H4 (cell line): ENCODE measurements at places on chromosomes 13 and 19. TPM values are rescaled to one million over a fixed set of nuclear protein-coding genes. Genes with fewer than 3 reads are reported as not detected.
A peak's percentile ranks its signal among the peaks of the same experiment; 100 is the strongest.

DNA sequence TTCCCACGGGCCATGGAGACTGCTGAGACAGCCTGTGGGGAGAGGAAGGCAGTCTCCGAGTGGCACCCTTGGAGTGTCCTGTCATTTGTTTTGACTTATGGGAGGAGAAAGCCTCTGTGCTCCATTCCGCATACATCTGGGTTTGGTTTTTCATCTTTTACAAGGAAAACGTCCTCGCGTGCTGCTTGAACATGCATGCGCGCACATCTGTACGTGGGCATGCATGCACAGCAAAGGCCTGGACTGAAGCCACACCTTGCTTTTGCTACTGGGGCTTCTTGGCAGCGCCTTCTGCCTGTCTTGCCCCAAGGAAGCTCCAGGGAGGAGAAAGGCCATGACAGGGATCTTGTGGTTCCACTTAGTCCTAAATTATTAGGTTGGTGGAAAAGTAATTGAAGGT, 44.0 kb downstream of the SUGP2 start:
- DNase-seq: no peak

DNA sequence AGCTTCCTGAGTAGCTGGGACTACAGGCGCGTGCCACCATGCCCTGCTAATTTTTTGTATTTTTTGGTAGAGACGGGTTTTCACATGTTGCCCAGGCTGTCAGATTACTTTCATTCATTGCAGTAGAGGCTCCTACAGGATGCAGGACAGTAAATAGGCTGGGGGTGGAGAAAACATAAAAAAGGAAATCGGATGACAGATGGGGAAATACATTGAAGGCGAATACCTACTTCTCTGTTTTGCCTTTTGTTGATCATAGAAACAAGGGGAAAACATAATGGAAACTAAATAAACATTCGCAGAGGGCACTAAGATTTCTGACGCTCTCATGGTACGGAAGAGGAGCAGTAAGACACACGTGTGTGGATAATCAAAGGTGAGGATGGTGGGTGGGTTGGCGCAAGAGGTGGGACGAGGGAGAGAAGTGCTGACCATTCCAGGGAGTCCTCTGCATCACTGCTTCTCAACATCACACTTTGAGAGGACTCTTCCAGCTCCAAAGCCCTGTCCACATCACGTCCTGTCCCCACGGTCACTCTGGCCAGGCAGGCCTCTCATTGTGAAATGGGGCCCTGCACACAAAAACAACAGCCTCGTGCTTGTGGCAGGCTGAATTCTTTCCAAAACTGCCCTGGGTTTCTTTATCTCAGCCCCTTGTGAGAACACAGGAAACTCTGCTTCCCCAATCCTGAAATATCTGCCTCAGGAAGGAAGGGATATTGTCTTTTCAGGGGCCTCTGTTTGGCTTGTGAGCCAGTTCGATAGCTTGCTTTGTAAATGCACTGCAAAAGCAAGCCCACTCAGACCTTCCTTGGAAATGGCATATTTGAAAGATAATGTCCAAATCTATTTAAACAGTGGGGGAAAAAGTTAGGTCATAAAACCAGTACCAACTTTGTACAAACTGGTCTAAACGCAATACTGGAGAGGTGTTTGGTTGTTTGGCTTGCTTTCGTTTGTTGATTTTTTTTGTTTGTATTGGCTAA, 188.5 kb downstream of the FOXO1 start:
- DNase-seq: no peak

GRCh38 chr19:17889609-17890214, 18.0 kb downstream of the SLC5A5 start:
- DNase-seq: no peak

GRCh38 chr13:20159646-20160305, 1.1 kb downstream of the GJA3 start:
- no peak for DNase-seq

DNA sequence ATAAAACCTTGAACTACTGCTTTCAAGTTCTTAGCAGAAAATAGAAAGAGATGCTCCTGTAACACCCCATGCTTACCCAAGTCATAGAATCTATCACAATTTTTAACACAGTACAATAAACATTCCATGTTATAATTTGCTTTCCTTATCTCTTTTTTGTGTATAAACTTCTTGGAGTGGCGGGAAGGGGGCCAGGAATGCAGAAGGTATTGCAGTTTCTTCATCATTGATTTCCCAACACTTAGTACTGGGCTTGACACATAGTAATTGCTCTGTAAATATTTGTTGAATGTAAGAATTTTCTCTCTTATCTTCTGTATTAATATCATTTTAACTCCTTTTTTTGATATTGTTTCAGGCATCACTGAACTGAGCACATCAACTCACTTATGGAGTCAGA, 535.8 kb downstream of the KCTD12 start:
- DNase-seq: no peak

- no peak for DNase-seq
Observed at GRCh38 chr13:98272549-98272948, 95.5 kb upstream of the RNF113B start.

GRCh38 chr13:84630476-84630875, 748.2 kb upstream of the SLITRK1 start:
- DNase-seq: no peak

- DNase-seq: no peak
Observed at GRCh38 chr13:49908637-49909036, 27.5 kb downstream of the SPRYD7 start.

GRCh38 chr19:3897936-3898335, 17.5 kb downstream of the ATCAY start:
- no peak for DNase-seq

- no peak for DNase-seq
Observed at GRCh38 chr13:60689076-60689475, 292.1 kb downstream of the TDRD3 start.

- DNase-seq: no peak
Observed at GRCh38 chr13:36146511-36147269, 15.5 kb upstream of the DCLK1 start.

DNA sequence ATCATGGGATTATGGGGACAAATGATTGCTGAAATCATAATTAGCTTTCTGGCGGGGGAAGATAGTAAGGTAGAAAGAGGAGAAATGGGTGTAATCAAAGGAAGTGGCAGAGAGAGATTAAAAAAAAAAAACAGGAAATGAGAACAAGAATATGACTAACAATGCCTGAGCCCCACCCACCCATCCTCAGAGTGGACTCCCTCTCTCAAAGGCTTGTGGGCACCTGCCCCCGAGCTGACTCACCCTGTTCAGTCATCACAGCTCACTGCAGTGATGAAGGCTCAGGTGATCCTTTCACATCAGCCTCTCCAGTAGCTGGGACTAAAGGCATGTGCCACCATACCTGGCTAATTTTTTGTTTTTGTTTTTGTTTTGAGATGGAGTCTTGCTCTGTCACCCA, 26.4 kb upstream of the TPT1 start:
- peak; percentile 87 for DNase-seq

- DNase-seq: no peak
Observed at GRCh38 chr19:8567522-8568172, 9.6 kb downstream of the MYO1F start.

- DNase-seq: no peak
Observed at GRCh38 chr19:30488191-30488590, 116.0 kb downstream of the ZNF536 start.

DNA sequence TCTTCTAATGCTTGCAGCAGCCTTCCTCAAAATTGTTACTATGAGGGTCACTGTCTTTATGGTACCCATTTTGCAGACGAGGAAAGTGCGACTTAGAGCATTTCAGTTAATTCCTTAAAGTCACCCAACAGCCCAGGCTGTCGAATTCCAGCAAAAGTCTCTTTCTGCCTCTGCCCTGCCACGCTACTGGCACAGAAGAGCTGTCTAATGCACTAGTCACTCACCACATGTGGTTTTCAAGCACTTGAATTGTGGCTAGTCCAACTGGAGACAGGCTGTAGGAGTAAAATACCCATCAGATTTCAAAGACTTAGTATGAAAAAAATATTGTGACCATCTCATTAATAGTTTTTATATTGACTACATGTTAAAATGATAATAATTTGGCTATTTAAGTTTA, 1.7 kb downstream of the FPR1 start:
- peak; percentile 87 for DNase-seq

DNA sequence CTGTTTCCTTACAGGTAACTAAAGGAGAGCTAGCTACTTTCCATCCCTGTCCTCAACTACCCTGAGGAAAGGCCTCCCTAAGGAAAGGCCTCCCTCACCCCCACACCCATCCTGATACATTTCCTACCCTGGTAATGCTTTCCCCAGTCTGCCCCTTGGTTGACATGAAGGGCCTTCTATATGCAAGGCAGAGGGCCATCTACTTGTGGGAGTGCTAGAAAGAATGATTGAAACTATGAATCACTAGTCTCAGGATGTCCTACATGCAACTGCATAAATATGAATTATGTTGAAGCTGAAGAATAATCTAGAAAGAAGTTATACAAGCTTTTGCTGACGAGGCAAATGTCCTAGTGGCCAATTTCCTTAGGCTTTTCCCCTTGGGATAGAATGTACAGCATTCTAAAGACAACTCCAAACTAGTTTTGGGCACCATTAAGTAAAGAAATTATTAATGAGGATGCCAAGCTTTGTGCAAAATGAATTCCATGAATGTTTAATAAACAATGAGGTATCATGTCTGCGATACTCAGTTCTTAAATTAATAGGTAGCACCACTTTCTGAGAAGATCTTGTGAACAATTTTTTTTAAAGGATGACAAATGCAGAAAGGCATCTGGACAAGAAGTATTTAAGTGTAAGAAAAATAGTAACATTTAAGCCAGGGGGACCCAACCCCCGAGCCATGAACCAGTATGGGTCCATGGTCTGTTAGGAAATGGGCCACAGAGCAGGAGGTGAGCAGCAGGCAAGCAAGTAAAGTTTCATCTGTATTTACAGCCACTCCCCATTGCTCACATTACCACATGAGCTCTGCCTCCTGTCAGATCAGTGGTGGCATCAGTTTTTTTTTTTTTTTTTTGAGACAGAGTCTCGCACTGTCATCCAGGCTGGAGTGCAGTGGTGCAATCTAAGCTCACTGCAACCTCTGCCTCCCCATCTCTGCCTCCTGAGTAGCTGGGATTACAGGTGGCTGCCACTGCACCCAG, 223.0 kb downstream of the LHFPL6 start:
- DNase-seq: no peak

- no peak for DNase-seq
Observed at GRCh38 chr19:20165971-20166592, 932 bp upstream of the ZNF486 start.

DNA sequence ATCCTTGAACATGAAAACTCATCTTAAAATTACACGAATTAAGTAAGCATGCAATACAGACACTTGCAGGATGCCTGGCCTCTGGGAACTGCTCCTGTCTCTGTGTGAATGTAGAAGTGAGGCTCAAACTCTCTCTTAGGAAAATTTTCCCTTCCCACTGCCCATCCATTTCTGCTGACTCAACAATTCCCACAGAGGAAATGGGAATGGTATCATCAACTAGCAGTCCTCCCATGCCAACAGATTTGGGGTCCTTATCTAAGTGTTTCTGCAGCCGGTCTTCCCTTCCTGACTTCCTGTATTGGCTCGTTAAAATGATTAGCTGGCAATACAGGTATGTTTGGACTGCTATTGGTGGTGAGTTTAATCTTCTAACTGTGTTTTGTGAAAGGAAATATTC, 85.8 kb downstream of the DOCK9 start:
- DNase-seq: no peak

- DNase-seq: peak; percentile 9
Observed at GRCh38 chr19:23415561-23416191, 20.4 kb upstream of the ZNF91 start.

- DNase-seq: no peak
Observed at GRCh38 chr19:21587549-21587948, 82.1 kb downstream of the ZNF429 start.

GRCh38 chr19:16944626-16945363, 56.0 kb downstream of the F2RL3 start:
- DNase-seq: no peak

DNA sequence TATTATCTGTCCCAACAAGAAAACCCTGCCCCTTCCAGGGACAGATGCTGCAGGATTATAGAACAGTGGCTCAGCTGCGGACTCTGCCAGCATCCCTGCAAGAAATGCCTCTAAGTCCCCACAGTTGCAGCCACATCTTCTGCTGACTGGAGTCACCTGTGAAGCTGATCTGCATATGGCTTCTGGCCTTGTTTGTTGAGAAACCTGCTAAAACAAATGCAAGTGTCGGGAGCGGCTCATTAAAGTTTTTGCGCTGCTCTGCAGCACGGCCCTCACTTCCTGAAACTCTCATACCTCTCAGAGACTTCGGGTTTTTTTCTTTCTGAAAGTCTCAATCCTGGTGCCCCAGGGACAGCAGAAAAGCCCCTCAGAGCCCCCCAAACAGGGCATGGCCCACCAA, 725.0 kb downstream of the UQCRFS1 start:
- no peak for DNase-seq

DNA sequence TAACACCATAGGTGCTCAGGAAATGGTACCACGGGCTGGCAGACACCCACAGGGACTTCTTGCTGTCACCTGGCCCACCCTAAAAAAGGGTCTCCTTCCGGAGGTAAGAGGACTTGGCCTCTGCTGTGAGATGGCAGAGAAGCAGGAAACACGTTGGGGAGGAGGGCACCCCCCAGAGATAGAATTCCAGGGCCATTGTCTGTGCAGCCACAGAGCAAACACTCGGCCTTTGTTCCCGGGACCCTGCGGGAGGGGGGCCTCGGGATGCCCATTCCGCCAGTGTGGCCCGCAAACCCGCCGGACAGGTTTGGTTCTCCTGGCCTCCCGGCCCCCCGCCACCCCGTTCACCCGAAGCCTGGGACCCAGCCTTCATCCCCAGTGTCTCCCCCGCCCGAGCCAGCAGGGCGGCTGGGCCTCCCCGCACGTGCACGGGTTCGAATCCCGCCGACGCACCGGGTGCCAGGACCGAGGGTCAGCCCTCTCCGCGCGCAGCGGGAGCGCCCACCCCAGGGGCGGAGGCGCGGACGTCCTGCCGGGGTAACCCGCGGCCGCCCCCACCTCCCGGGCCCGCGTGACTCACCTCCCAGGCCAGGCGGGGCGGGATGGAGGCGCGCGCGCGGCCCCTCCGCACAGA, 714 bp downstream of the PLPP2 start:
- no peak for DNase-seq

- DNase-seq: no peak
Observed at GRCh38 chr13:44050450-44051063, 170.9 kb downstream of the LACC1 start.

Gene RAB3A
- 0.41 and 2.2 TPM in 2 replicates for total RNA-seq

Gene TEX26
- not detected in 2 replicates for total RNA-seq

Gene KLK2
- not detected in 2 replicates for total RNA-seq

Gene ZNF524
- 16.7 and 21.9 TPM in 2 replicates for total RNA-seq

Gene TMC4
- not detected in 2 replicates for total RNA-seq

Gene CD70
- total RNA-seq: 0.12 TPM in 1 of 2 replicates, not detected in the other

Gene MCEMP1
- not detected in 2 replicates for total RNA-seq

Gene AXL
- 97.8 and 105 TPM in 2 replicates for total RNA-seq

Gene NCAN
- not detected in 2 replicates for total RNA-seq

Gene ZNF878
- 0.79 and 1.5 TPM in 2 replicates for total RNA-seq

Gene PRTN3
- 0.72 TPM in 1 of 2 replicates, not detected in the other for total RNA-seq

Gene CRLF1
- total RNA-seq: 19.4 and 35.4 TPM in 2 replicates

Gene ANKLE1
- 0.06 TPM in 1 of 2 replicates, not detected in the other for total RNA-seq
